ENCODE measurements at places on chromosomes 11 and 22.

DNA sequence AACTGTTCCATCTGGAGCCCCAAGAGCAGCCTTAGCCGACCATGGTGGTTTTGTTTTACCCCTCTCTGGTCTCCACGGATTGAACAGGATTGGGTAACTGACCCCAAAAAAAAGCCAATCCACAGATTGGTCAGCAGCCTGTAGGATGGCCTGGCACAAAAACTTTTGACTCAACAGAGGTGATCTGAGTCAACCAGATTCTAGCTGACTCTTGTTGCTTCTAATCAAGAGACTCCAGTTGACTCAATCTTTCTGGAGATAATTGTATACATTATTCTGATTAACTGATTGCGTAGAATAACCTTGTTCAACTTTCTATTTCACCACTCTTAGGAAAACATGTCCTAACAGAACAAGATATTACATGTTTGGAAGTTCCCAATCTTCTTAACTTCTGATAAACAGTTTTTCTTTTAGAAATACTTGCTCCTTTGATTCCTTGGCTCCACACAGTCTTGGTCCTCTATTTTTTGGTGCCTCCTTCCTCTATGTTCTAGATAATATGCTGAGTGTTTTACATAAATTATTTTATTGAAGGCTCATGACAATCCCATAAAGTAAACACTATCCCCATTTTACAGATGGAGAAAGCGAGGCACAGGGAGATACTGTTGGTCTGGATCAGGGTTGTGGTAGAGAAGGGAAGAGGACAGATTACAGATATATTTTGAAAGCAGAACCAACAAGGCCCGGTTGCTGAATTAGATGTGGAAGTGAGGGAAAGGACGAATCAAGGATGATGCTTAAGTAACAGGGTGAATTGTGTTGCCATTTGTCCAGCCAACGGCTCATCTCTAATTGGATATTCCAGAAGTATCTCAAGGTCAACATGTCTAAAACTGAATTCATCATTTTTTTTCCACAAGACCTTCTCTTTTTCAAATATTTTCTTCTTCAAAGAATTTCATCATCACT, 11.5 kb upstream of the ZC3H12C start:
- no peaks in the 10 kb centered on the region for H3K36me3 ChIP-seq
- no peaks in the 10 kb centered on the region for H3K4me1 ChIP-seq
- no peak overlapping the region for H3K27ac ChIP-seq
- no peaks in the 10 kb centered on the region for H3K27me3 ChIP-seq
- DNase-seq, result no peak

DNA sequence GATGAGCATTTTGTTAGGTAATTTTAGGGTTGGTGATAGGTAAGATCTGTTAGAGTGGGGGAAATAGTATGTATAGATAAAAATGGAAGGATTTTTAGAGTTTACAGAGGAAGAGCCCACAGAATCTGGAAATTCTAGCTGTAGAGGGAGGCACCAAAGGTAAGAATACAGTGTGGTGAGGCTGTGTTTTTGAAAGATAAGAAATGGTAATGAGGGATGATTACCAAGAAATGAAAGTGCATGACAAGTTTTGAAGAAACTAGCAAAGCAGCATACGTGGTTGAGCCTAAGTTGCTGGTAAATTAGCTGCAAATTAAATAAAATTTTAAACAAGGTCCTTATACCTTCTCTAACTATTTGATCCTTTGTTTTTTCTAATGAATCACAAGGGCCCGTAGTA, 14.6 kb upstream of the RASSF10 start:
- no peak overlapping the region for H3K4me3 ChIP-seq
- no peak overlapping the region for H3K27ac ChIP-seq
- no peaks in the 10 kb centered on the region for H3K27me3 ChIP-seq
- H3K4me1 ChIP-seq, result no peaks in the 10 kb centered on the region

- H3K4me3 ChIP-seq, result no peak overlapping the region
- no peak overlapping the region for H3K27ac ChIP-seq
- H3K27me3 ChIP-seq, result no peaks in the 10 kb centered on the region
- no peak for DNase-seq
These were observed 735.6 kb downstream of the BRD1 start for GRCh38 chr22:49091917-49092545.

- H3K36me3 ChIP-seq, result no peaks in the 10 kb centered on the region
- no peaks in the 10 kb centered on the region for H3K4me1 ChIP-seq
These were observed 17.3 kb downstream of the ABCC8 start for GRCh38 chr11:17459236-17459896.

DNA sequence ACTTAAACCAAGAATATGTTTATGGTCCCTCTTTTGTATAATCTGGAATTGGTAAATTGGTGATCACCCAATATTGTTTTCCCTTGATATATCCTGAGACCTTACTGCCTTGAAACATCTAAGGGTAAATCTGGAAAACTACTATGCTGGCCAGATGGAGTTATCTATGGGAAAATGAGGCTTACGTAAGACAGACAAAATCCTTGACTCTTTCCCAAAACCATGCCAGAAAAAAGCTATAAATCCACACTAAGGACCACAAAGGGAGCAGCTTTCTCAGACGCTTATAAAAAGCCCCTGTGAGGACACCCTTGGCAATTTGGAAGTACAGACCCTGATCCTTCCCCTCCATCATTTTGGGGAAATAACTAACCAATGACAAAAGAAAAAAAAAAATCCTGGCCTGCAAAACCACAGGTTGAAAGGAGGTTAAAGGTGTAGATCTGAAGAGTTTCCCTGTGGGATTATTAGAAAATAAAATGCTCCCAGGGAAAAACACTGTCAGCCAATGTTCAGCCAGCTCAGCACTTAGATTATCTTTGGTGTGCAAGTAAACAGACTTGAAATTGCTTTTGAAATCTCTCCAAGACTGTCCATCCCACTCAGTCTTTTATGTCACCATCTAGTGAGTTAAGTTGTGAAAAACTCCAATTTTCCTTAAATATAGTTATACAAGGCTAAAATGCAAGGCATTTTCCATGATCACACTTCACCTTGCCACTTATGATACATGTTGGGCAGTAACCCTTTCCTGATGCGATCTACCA, 6.6 kb upstream of the AMBRA1 start:
- DNase-seq, result no peak
- no peaks in the 10 kb centered on the region for H3K4me1 ChIP-seq
- no peak overlapping the region for H3K4me3 ChIP-seq
- H3K36me3 ChIP-seq, result peaks cover 6% of the 10 kb centered on the region
- H3K27ac ChIP-seq, result no peak overlapping the region
- H3K27me3 ChIP-seq, result no peaks in the 10 kb centered on the region

- no peak overlapping the region for H3K4me3 ChIP-seq
- H3K27ac ChIP-seq, result no peak overlapping the region
- no peaks in the 10 kb centered on the region for H3K27me3 ChIP-seq
- H3K36me3 ChIP-seq, result no peaks in the 10 kb centered on the region
- no peak for DNase-seq
These were observed 271.9 kb downstream of the ST3GAL4 start for GRCh38 chr11:126627421-126627820.
